ENCODE measurements at places on chromosomes 7 and 10.
A peak's percentile ranks its signal among the peaks of the same experiment; 100 is the strongest.

GRCh38 chr7:142586611-142587010, 162.7 kb upstream of the PRSS1 start:
- no peak for DNase-seq

GRCh38 chr7:24718977-24719491, 38.2 kb downstream of the GSDME start:
- peak; percentile 82 for DNase-seq

- DNase-seq = no peak
These were observed 90.1 kb upstream of the DNAAF5 start for GRCh38 chr7:636396-636795.

DNA sequence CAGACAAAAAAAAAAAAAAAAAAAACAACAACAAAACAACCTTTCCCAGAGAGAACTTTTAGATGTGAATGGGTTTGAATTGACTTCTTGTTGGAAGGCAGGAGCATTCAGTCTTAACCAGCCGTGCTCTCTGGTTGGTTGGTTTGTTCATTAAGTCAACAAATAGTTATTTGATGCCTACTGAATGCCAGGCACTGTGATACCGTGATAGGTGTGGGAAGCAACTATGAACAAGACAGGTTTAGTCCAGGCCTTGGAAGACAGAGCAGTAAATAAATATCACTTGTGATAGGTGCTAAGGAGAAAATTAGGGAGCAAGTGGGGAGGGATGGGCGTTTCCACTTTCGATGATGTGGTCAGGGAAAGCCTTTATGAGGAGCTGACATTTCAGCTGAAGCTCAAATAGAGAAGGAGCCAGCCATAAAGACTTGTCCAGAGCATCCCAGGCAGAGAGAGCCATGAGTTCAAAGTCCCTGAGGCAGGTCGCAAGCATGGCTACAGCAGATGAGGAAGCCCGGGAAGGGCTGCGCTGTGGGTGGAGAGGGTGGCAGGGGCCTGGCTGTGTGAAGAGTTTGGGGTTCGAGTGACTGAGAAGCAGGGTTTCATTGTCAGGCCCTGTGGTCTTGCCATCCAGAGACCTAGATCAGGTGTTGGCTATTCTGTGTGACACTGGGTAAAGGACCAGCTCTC, 8.0 kb downstream of the TSPAN15 start:
- no peak for DNase-seq

- DNase-seq = no peak
These were observed 60.0 kb downstream of the MYOF start for GRCh38 chr10:93422118-93422517.

Measured in Karpas-422 (cell line).